ENCODE measurements at places on chromosomes 12 and 14.

GRCh38 chr14:101960225-101960624 is 4.1 kb upstream of the DYNC1H1 start:
- no peak for ATAC-seq

GRCh38 chr12:49934505-49934904 is 16.0 kb upstream of the AQP2 start:
- ATAC-seq, result no peak

DNA sequence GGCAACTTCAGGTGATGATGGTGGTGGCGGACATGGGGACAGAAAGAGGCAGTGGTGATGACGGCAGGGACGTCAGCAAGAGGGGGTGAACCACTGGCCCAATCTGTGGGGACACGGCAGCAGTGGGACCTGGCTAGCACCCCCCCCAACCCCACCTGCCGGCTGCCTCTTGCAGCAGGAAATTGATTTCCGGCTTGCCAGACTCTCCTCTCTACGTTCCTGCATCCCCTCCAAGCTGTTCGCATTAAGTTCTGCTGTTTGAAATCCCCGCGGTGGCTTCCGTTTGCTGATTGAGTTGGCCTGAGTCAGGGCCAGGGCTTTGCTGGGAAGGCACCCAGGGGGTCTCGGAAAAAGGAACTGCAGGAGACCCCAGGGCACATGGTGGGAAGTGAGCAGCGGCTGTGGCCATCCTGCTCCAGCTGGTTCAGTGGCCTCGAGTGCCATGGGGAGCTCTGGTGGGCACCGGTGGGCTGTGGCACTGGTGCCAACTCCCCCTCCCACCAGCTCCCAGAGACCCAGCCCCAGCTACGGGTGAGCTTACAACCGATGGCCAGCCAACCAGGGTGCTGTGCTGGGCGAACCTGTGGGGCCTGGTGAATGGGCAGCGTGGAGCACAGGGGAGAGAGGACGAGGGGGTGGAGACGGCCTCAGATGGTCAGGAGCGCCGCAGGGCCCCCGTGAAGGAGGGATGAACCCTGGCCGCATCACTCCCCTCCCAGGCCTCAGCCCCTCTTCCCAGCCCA is 14.6 kb upstream of the NUDT14 start:
- ATAC-seq, result no peak

GRCh38 chr14:51674294-51675002 is 22.7 kb downstream of the FRMD6 start:
- no peak for ATAC-seq

GRCh38 chr12:96587691-96588090 is 98.3 kb downstream of the CFAP54 start:
- no peak for ATAC-seq

- ATAC-seq, result no peak
These were observed 85.3 kb downstream of the TMEM260 start for GRCh38 chr14:56664811-56665421.

DNA sequence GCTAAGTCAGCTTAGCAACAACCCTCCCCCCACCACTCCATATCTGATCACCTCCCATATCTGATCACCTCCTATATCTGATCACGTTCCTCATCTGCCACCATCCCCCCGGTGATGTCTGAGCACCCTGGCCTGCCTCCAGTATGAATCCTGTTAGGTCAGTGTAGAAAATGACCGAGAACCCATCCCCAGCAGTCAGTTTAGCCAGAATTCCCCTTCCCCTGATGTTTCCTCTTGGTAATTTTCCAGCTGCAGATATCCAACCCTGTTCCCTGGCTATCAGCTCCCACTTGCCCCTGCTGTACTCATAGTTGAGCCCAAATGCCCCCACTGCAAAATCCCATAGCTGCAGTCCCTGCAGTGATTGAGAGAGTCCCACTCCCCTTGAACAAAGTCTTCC is 12.5 kb downstream of the SELPLG start:
- ATAC-seq, result no peak

- ATAC-seq, result no peak
These were observed 262.6 kb upstream of the TMTC1 start for GRCh38 chr12:30046376-30046775.

DNA sequence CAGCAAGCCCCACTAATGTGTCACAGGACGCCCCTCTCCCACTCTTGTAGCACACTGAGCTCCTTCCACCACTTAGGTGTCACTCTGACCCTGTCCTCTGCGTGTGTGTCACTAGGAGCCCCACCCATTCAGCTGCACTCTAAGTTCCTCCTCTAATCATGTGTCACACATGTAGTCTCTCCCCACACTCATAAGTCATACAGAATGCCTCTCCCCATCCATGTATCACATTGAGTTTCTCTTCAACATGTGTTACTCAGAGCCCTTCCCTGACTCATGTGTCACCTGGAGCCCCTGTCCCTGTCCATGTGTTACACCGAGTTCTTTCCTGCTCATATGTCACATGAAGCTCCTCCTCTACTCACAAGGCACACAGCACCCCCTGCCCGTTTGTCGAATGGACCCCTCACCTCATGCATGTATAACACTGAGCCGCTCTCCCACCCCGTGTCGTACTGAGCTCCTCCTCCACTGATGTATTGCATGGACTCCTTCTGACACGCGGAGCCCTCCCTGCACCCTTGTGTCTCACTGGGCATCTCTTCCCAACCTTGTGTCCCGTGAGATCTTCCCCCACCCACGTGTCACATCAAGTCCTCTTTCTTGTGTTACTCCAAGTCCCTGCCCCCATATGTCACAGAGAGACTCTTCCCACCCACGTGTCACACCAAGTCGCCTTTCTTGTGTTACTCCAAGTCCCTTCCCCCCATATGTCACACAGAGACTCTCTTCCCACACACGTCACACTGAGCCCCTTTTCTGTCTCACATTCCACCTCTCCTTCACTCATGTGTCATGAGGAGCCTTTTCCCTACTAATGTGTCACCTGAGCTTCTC is 31.0 kb downstream of the RTL1 start:
- ATAC-seq, result peak; percentile 53

DNA sequence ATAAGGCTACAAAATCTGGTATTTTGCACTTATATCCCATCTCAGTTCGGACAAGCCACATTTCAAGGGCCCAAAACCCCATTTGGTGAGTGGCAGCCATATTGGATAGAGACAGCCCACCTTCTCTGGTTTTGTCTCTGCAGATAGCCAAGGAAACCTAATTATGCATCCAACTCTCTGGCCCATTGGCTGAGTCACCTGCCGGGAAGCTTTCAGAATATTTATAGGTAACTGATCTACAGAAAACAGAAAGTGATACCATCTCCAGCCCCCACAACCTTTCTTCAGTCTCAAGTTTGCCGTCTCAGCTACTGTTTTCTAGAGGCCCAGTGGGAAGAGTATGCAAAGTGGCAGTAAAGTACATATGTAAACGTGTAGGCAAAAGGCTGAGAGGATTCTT is 33.7 kb upstream of the PPP1CC start:
- peak; percentile 92 for ATAC-seq

DNA sequence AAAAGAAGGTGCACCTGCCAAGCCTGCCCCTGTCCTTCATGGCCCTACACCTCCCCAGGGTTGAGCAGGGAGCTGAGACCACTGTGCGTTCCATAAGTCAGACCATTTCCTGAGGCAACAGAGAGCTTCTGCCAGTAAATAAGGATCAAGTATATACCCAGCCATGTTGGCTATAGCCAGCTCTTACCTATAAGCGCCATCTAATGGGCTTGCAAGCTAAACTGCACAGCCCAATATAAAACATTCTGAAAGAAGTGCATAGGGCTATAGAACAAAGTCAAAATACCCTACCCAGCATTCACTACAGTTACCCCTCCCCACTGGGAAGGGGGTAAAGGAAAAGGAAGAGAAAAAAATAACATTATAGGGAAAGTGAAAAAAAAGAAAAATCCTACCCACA is 59.3 kb upstream of the SCAF11 start:
- no peak for ATAC-seq

DNA sequence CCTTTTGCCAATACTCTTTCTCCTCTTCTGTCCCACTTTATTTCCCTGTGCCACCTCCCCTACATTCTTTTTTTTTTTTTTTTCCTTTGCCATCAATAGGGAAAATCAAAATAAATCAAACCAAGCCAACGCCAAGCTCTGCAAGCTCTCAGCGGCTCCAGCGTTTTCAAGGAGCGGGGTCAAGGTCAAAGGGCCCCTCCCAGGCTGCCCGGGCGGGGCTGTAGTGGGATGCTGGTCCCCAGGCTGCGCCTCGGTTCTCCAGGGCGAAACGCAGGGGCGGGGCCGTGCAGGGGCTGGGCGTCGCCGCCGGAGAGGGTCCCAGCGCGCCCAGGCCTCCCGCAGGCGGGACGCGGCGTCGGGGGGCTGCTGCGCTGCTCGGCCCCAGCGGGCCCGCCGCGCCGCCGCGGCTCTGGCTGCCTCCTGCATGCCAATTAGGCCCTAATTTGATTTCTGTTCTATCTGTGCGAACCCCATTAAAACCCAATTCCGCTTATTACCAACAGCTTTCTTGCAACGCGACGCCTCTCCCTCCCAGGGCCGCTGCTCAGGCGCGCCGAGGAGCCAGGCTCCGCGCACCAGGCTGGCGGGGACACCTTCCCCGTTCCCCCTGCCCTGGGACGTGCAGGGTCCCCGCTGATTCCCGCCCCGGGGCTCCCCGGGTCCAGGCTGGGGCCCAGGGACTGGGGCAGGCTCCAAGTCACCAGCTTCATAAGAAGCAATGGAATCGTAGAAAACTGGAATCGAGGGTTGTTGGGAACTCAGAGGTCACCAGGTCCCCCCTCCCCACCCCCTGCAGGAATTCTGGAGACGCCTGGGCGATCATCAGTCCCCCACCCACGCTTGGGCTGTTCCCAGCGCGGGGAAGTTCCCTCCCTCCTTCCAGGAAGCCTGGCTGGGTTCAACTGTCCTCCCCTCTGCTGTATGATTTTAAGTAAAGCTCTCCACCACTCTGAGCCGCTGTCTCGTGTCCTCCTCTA is 50.7 kb upstream of the MAP1LC3B2 start:
- peak; percentile 38 for ATAC-seq

DNA sequence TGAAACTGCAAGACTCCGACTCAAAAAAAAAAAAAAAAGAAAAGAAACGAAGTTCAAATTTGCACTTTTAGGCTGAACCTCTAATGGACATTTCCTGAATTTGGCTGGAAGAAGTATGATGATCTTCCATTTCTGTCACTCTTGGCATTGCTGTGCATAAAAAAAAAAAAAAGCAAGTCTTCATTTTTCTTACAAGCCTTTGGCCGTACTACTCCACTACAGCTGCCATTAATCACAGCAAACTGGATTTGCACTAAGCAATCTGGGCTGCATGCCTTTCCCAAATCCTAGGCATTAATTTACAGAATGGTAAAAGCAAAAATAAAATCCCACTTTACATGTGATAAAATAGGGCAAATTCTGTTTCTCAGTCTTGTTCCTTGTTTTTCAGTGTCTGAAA is 7.1 kb downstream of the CSRP2 start:
- no peak for ATAC-seq

DNA sequence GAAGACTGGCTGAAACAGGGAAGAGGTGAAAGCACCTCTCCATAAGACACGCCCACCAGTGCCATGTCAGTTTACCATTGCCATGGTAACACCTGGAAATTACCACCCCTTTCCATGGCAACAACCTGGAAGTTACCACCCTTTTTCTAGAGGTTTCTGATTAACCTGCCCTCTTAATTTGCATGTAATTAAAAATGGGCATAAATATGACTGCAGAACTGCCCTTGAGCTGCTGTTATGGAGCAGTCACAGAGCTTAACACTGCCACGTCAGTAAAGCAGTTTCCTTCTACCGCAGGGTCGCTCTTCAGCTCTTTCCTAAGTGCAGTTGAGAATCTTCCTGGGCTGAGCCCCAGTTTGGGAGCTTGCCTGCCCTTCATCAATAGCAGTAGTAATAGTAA is 55.2 kb downstream of the RASSF3 start:
- peak; percentile 50 for ATAC-seq

DNA sequence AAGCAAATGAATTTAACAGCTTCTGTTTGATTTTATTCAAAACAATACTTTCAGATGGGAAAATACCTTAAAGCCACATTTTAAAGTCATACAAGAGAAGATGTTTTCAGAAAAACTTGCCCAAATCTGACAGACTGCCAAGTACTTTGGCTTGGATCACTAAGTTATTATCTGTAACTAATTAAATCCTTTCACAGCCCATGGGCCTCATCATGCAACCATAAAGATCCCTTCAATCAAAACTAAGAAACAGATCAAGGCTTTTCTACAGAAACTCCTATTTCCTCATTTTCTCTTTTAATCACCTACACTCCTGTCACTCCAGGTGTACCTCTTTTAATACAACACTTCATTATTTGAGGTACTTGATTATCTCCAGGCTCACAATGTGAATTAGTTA is 28.1 kb downstream of the BLTP3B start:
- no peak for ATAC-seq

DNA sequence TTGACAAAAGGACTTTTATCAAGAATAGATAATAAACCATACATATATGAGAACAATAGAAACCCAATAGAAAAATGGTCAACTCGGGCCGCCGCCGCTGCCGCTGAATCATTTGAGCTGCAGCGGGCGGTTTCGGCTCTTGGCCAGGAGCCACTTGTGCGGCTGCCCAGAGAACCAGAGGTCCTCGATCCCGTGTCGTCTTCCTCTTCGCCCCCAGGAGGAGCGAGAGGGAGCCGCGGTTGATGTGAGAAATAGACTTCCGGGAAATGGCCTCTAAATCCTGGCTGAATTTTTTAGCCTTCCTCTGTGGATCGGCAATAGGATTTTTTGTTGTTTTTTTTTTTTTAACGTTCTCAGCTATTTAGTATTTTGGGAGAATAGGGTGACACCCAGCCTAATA is 44.8 kb downstream of the CPSF6 start:
- no peak for ATAC-seq

GRCh38 chr14:88195676-88196075 is 127.4 kb downstream of the KCNK10 start:
- ATAC-seq, result no peak

GRCh38 chr12:51846911-51847642 is 1.4 kb downstream of the FIGNL2 start:
- peak; percentile 41 for ATAC-seq

- ATAC-seq, result peak; percentile 99
These were observed 287.3 kb downstream of the BCL11B start for GRCh38 chr14:98984719-98985041.

- ATAC-seq, result no peak
These were observed 24.1 kb downstream of the KLRD1 start for GRCh38 chr12:10331642-10332239.

DNA sequence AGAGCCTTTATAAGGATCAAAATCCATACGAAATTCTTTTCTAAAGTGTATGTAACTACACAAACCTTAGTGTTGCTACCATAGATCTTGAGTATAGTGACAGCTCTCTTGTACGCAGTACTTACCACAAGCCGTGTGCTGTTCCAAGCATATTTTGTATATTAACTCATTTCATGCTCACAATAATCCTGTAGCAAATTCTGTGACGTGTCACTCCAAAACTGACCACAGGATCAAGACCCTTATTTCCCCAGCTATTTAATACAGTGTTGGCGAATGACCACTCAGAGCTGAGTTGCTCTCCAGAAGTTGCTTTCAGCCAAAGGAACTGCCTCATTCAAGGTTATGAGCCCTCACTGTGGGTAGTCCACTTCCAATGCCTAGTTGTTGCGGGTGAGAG is 169.8 kb downstream of the BTG1 start:
- ATAC-seq, result no peak
